ENCODE measurements at places on chromosomes 5 and 9.

GRCh38 chr9:127963041-127963358, 17.8 kb downstream of the EEIG1 start:
- no peak for DNase-seq

GRCh38 chr9:13358128-13358527, 78.6 kb upstream of the MPDZ start:
- no peak for DNase-seq

- no peak for DNase-seq
These were observed 128.6 kb downstream of the PDZD2 start for GRCh38 chr5:31767335-31768031.

- no peak for DNase-seq
These were observed 59.0 kb upstream of the NUDT12 start for GRCh38 chr5:103621548-103621930.

DNA sequence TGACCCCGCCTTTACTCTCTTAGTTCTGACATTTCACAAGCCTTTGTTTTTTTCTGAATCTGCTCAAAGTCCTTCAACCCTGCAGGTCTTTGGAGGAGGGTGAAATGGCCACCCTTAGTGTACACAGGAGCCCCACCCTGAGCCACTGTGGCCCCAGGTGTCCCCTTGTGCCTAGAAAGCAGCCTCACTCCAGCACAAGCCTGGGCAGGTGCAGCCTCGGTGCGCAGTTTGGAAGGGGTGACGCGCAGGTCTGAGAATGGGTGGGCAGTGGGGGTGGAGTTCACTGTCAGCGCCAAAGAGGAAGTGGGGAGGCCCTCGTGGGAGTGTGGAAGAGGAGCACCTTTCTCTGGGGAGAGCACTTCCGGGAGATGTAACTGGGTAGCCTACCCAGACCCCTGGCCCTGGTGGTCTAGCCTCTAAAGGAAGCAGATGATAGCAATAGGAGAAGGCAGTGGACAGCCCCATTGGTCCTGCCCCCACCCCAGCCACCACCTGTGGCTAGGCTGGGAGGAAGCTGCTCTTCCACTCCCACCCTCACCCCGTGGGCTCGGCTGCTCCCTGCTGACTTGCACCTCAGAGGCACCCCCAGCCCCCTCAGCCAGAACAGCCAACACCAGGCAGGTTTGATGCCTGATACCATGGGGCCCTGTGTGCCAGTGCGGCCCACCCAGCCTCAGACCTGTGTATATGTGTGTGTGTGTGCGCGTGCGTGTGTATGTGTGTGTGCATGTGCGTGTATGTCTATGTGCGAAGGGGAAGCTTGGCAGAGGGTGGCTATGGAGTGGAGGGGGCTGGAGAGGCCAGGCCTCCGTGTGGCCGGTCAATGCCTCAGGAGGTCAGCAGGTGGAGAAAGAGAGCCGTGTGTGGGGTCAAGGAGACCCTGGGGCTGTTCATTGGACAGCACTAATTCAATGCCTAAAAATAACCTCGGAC, 16.8 kb upstream of the DAB2IP start:
- no peak for DNase-seq

DNA sequence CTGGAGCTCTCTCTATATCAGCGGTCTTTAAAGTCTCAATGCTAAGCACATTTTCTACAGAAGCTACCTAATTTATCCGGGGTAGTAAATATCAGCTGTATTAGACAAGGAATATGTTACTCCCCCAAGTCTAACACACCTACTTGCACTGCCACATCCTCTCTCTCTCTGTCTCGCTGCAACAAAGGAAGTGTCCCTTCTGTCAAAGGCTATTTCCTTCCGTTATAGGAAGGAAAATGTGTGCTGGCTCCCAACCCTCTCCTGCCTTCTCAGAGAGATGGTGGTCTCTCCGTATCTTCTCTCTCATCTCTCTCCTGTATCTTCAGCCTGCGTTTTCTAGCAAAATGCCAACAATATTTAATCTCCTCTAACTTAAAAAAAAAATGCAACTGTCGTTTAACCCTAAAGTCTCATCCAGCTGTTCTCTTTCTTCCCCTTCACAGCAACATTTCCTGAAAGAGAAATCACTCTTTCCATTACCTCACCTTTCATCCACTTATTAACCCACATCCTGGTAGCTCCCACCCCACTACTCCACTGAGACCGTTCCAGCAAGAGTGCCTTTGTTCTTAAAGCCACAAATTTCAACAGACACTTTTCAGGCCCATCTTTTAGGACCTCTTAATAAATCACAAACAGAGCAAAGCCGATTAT, 2.3 kb downstream of the TTF1 start:
- peak; percentile 7 for DNase-seq

DNA sequence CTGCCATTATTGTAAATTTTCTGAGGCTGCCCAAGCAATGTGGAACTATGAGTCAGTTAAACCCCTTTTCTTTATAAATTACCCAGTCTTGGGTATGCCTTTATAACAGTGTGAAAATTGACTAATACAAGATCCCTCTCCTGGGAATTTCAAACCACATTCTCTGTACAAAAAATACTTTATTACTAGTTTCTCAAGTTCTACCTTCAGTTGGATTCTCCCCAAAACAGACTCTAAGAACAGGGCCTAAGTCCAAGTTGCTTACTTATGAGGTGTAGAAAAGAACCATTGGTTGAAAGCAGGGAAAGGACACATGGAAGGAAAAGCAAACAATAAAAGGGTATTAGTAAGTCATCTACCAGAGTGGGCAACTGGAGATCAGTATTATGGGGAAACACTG, 343.2 kb downstream of the TMEM232 start:
- DNase-seq, result no peak

- DNase-seq, result no peak
These were observed 9.7 kb downstream of the MRPL36 start for GRCh38 chr5:1789834-1790471.

DNA sequence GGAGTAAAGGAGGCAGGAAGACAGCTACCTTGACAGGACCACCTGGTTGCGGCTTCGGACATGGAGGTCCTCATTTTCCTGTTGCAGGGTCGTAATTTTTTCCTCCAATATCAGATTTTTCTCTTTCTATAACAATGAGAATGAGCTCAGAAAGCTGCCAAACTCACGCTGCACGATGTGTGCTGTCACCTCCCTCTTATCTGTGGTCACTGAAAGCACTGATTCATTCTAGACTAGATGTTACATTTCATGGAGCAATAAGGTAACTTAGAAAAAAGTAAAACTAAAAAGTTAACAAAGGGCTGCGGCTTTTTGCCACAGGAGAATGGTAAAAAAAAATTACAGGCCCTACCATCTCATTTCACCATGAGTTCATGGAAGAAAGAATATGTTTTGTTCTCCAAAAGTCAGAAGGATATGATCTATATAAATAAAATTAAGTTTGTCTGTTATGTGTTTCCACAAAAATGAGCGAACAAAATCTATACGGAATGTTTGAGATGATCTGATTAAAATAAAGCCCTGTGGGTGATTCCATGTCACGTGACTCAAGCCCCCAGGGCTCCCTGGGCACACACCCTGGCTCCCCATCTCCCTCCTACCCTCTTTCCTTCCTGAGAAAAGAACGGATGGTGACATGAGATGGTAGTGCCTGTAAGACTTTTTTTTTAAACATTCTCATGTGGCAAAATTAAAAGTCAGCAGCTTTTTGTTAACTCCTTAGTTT, 26.9 kb upstream of the ANXA6 start:
- DNase-seq, result no peak

DNA sequence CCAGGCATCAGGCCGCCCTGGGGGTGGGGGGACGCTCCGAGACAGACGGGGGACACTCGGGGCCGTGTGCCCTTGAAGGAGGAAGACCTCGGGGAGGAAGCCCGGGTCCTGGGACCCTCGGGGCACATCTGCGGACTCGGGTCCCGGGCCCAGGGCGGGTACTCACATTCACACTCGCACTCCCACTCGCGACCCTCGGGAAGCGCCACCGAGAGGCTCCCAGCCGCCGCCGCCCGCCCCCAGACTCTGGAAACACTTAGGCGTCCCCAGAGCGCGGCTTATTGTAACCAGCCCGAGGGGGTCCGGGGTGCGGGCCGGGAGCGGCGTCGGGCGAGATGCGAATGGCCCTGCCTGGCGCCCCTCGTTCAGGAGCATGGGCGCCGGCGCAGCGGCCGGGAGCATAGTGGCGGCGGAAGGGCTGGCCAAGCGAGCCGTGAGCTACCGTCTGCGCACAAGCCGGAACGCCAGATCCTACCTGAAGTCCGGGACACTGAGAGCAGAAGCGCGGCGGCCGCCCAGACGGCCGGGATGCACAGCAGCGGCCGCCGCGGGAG, 559 bp downstream of the ROR2 start:
- no peak for DNase-seq

GRCh38 chr5:6611334-6612256, 21.2 kb downstream of the NSUN2 start:
- DNase-seq, result peak; percentile 30

DNA sequence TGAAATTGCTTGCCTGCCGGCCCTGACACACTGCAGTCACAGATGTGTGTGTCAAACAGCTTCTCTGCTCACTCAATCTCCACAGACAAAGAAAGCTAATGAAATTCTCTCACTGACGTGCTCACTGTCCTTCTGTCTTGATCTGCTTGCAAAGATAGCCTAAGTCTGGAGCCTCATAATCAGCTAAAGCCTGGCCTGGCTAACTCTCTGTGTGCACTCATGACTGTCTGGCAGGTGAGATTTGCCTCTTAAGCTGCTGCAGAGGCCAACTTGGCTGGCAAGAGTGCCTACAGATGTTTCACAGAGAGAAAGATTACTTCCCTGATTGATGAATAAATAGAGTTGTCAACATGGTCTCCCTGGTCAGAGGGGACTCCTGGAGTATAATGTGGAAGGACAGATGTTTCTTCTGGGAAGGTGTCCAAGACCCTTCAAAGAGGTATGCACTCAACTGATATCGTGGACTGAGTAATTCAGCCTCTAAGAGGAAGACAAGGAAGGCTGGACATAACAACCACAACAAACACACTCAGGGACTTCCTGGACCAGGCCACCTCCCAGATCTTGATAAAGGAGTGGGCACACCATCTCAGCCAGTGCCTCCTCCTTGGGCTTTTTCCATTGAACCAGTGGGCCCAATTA, 362.0 kb downstream of the SPOCK1 start:
- DNase-seq, result peak; percentile 62

DNA sequence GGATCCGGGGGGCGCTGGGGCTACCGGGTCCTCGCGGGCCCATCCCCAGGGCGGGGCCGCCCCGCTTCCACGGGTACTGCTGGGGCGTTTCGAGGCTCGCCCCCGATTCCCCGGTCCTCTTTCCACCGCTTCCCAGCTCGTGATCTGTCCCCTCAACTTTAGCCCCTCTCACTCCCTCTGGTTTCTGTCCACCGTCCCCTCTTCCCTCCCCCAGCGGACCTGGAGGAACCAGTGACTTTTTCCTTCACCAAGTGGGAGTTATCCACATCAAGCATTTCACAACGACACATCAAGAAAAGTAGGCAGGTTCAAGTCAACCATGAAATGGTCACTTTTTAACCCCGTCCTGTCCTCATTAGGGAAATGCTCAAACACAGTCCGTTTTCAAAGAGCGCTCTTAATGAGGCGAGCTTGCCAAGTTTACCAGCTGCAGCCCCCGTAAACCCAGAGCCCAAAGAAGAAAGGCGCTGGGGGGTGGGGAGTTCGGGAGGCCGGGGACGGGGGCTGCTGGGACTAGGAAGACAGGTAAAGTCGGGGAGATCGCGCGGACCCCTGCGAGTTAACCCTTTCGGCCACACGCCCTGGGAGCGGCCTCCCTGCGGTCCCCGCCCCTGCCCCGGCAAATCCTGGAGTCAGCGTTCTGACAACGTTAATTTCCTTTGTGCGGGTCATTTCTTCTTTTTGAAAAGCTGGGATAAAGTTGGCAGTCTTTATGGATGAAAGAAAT, 2.1 kb upstream of the NFIB start:
- DNase-seq, result peak; percentile 10

DNA sequence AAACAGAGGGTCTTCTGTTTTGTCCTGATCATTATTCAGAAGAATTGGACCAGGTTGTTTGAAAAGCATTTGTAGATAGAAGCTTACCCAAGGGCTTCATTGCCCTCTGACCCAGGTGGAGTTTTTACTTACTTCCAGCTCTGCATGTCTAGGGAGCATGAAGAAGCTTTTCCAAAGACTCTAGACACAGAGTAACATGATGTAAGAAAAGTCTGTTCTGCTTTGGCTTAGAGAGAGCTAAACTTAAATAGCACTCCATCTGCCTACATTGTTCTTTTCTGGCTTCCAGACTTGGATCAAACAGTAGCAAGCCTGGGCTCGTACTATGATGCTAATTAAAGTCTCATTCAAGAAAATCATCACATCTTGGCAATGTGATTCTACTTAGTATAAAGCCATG, 112.1 kb downstream of the SNCAIP start:
- no peak for DNase-seq

GRCh38 chr9:119215651-119216050, 153.6 kb downstream of the BRINP1 start:
- DNase-seq, result no peak

DNA sequence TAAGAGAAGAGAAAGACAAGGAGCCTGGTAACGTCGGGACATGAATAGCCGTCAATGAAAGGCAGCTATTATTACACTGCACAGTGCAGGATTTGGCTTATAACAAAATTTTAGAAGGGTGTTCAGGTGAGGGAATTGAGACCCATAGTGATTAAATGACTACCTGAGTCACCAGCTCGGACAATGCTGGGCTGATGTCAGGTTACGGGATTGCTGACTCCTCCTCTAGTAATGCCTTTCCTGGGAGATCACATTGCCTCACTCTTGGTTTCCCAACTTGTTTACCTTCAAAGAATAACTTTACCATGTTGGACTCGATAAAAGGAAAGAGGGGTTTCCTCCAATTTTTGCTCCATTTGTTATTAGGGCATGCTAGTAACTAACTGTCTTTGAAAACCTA, 132.6 kb downstream of the GHR start:
- DNase-seq, result no peak

- DNase-seq, result no peak
These were observed 4.8 kb downstream of the IRF1 start for GRCh38 chr5:132485641-132486317.

- no peak for DNase-seq
These were observed 47.0 kb downstream of the LRSAM1 start for GRCh38 chr9:127498298-127498697.

GRCh38 chr5:148991566-148991965, 71.3 kb downstream of the SH3TC2 start:
- DNase-seq, result no peak

GRCh38 chr5:164220522-164220921, 715.1 kb downstream of the MAT2B start:
- DNase-seq, result no peak

DNA sequence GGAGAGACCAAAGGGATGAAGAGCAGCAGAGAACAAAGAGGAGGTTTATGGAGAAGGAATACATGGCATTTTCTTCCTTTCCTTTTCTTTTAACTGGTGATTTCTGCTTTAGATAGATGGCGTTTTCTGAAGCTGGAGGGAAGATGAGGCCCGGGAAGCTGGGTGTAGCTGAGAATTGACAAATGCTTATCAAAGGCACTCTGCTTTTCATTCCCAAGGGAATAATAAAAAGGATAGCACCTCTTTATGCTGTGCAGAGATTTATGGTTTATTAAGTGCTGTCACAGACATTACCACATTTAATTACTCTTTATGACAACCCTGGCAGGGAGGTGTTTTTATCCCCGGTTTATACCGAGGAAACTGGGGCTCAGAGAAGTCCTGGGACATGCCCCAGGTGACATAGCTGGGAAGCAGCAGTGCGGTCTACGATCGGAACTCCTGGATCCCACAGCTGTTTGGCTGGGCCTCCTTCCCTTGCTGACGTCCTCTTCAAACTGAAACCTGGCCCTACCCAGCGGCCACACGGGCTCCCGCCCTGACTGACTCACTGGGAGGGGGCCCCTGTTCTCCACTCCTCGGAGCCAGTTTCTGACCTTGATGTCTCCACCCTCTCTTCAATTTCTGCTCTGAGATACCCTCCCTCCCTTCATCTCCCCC, 8.2 kb upstream of the EPB41L4B start:
- DNase-seq, result peak; percentile 24

GRCh38 chr9:114717908-114718486, 36.0 kb upstream of the TEX48 start:
- DNase-seq, result no peak

Data from NCI-H2029 treated with DMSO at 0.1 percent for 48 hours (cell line).